ENCODE measurements at places on chromosomes 5 and 9.

GRCh38 chr9:81902196-81902595 is 26.0 kb upstream of the SPATA31D4 start:
- no peak for DNase-seq

DNA sequence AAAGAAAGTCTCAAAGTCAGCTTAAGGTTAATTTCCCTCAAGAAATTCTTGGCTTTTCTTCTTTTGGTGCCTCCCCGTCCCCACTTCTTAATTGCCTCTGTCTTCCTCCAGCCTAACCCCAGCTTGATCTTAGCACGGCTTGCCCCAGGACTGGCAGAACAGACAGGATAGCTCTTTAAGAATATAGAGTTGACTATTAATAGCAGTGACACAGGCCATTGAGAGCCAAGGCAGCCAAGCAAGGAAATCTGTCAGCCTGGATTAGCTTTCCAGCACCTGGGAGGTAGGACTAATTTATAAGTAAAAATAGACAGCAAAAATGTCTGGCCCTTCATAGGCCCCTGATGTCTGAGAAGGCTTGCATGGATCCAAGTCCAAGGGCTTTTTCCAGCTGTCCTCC is 384.6 kb upstream of the SLC30A5 start:
- no peak for DNase-seq

- DNase-seq, result no peak
Measured at GRCh38 chr9:108363311-108363710, 492.5 kb downstream of the ACTL7B start.

- DNase-seq, result no peak
Measured at GRCh38 chr5:132479111-132479951, 11.2 kb downstream of the IRF1 start.

- DNase-seq, result no peak
Measured at GRCh38 chr9:109035684-109036423, 22.6 kb upstream of the CTNNAL1 start.

- no peak for DNase-seq
Measured at GRCh38 chr9:127262602-127263001, 2.0 kb upstream of the GARNL3 start.

DNA sequence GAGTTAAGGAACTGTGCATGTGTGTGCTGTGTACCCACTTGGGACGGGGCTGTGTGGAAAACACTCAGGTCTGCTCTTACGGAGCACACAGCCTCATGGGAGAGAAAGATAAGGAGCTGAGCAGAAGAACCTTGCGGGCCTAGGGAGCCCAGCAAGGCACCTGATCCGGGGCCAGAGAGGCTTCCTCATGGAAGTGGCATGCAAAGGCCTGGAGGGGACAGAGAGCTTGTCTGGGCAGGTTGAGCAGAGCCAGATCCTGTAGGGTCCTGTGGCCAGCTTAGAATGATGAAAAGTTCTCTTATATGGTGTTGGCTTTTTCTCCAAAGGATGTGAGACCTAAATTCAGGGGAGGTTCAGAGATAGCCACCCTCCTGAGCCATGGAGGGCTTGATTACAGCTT is 45.2 kb downstream of the NEK6 start:
- no peak for DNase-seq

All from mesenteric fat pad (tissue), 1 donor.